ENCODE measurements at places on chromosomes 11 and 22.

DNA sequence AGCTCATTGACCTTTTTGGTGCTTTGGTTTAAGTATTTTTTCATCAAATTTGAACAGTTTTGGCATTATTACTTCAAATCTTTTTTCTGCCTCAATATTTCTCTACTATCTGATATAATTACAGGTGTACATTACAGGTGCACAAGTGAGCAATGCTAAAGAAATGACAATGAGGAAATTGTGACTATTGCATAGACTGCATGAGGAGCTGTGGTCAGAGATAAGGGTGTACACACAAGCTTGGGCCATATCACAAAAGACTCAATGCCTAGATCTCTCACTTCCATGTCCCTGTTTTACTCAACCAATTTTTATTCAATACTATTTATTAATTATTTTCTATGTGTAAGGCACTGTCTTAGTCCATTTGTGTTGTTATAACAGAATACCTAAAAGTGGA, 251.0 kb upstream of the UBASH3B start:
- DNase-seq = no peak

DNA sequence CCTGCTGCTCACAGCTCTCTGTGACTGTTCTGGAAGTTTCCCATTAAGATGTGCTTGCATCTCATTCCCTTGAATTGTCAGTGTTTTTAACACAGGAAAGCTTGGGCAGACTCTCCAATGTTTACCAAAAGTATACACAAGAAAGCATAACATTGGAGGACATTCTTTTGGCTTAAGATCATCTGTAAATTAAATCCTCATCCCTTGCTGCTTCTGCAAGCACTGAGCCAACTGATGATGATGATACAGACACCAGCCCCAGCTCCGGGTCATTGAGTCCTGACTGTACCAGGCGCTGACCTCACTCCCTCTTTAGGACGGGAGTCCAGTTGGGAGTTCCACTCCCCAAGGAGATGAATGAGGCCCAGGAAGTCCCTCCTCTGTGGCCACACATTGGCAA, 23.8 kb downstream of the CD82 start:
- DNase-seq = peak; percentile 51

- DNase-seq = no peak
Measured at GRCh38 chr11:86548271-86548917, 124.0 kb downstream of the ME3 start.

DNA sequence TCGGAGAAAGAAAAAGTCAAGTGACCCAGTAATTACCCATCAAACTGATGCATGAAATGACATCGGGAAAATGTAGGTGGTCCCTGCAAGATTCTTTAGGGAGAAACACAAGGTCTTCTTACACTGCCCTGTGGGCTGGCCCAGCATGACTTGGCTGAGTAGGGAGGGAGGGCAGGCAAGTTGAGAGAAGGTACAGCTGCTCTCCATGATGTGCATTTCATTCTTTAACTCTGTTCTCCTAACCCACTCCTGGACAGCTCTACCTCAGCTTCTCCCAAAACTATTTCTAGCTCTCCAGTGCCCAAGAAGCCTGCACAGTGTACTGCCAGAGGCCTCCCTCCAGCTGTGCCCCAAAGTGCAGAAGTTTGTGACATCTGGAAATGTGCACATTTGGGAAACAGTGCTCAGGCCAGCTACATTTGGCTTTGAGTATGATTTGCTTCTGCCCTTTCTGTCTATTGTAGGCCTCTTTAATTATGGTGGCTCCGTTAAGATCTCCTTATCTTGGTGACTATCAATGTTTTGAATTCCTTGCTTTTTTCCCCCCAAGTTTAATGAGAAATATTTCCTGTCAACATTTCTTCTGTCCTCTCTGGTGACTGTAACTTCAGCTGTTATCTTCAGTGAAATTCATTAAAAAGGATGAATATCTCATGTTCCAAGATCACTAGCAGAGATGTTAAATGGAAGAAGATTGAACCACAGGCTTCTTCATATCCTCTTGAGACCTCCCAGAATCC, 26.7 kb upstream of the PRSS23 start:
- DNase-seq = no peak

DNA sequence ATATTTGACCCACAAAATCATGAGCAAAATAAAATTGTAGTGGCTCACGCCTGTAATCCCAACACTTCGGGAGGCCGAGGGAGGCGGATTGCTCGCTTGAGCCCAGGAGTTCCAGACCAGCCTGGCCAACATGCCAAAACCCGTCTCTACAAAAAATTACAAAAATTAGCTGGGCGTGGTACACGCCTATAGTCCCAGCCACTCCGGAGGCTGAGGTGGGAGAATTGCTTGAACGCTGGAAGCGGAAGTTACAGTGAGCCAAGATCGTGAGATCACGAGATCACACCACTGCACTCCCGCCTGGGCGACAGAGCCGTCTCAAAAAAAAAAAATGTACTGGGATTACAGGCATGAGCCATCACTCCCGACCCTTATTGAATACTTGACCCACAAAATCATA, 2.0 kb upstream of the RRAS2 start:
- DNase-seq = no peak

GRCh38 chr11:93700830-93701229, 39.3 kb downstream of the CEP295 start:
- DNase-seq = no peak

Measured in fibroblast of the conjunctiva (primary cell).